Foreskin keratinocyte (primary cell): ENCODE measurements at places on chromosomes 6 and 20. TPM values are rescaled to one million over a fixed set of nuclear protein-coding genes. Genes with fewer than 3 reads are reported as not detected.

GRCh38 chr6:7381092-7381491 lies 8.4 kb downstream of the CAGE1 start:
- no peak for DNase-seq

- DNase-seq, result no peak
Measured at GRCh38 chr6:132865364-132865763, 51.0 kb downstream of the RPS12 start.

DNA sequence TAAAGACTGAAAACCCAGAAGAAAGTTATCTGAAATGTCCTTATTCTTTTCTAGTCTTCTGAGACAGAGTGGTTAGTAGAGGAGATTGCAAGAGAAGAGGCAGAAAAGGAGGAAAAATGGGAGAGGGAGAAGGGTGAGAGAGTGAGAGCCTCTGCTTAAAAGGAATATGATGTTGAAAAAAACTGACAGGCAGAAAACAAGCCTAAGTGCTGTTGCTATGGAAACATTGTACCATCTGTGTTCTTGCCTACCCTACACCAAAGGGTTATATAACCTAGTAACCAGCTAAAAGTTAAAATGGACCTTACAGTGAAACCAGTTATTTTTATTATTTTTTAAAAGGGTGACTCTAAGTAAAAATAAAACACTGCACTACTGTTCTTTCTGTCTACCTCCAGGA lies 28.3 kb upstream of the SH3BGRL2 start:
- DNase-seq, result no peak

CD93 gene
- not detected in 2 replicates for total RNA-seq

BMP7 gene
- not detected in 2 replicates for total RNA-seq

- no peak for DNase-seq
Measured at GRCh38 chr20:1993986-1994385, at the start of gene PDYN. Gene PDYN (minus strand): TSS chr20:1994058. CDS start chr20:1983084, 10,974 bp downstream.

GRCh38 chr6:29916741-29917140 lies 25.6 kb upstream of the HLA-A start:
- no peak for DNase-seq

DNA sequence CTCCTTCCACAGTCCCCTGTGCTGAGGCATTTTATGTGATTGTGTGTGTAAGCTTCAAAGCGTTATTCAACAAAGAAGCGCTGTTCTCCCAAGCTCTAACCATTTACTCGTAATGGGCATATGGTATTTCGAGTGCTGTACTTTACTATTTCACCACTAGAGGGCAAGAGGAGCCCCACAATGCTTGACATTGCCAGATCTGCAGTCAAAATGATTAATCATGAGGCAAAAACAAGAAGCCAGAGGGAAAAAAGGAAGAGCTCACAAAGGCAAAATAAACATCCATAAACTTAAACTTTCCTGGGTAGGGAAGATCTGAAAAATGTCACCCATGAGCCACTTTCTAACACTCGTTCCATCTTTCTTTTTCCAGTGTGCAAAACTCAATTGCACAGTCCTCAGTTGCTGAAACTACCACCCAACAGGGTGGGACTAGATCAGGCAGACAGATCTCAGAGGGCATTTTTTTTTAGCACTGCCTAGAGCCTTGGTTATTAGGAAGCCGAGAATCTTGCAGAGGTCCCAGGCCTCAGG lies 215.0 kb upstream of the PLCB4 start:
- DNase-seq, result peak; percentile 65

SCRT2 gene
- total RNA-seq, result not detected in 2 replicates

DNA sequence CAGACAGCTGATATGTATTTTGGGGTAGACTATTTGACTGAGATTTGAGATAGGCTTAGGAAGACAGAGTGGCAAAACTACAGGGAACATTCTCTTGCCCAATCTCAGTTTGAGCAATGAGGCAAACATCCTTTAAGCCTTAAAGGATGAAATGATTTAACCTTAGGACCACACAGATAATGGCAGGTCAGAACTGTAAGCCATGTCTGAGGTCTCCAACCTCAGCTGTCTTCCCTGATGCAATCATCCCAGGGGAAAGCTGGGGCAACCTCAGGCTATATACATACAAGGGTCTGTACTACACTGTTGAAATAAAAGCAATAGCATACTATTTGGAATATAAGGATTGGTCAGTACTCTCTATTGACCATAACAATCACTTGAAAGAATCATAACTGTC lies 83.8 kb upstream of the NUP153 start:
- DNase-seq, result no peak

DNA sequence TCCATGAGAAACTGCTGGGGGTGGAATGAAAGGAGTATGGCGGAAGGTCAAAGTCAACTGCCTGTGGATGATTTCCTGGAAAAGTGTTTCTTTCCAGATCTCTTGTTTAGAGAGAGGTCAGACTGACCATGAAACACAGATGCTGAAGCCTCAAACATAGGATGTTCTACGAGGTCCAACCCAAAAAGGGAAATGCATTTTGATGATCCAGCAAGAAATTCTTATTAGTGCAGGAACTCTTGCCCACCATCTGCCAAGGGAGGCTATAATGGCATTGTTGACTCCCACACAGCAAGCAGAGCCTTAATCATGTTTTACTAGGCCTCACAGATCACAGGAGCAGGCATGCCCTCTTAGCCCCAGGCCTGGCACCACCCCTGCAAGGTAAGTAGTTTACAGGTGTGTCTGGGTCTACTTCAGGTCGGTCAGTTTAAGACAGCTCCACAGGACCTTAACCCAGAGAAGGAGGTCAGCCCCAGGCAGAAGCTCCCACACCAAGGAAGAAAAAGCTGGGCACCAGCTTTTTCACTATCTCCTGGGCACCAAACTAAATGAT lies 67.6 kb upstream of the CNKSR3 start:
- DNase-seq, result peak; percentile 30

DNA sequence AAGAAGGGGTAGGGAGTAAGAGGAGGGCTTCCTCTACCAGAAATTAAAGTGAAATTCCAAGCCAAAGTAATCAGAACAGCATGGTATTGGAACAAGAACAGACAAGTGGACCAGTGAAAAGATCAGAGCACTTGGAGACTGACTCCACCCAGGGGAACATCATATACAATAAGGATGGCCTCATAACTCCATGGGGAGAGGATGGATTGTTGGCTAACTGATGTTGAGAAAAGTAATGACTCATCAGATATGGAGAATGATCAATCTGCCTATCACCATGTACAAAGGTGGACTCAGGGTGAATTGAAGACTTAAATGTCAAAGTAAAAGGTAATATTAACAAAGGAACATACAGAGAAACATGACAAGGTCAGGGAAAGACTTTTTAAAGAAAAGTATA lies 12.8 kb downstream of the SLC22A3 start:
- peak; percentile 69 for DNase-seq

CYP21A2 gene
- not detected in 2 replicates for total RNA-seq

ANGPT4 gene
- total RNA-seq, result not detected in 2 replicates

- no peak for DNase-seq
Measured at GRCh38 chr20:9281803-9282202, 212.9 kb downstream of the PLCB4 start.

- DNase-seq, result no peak
Measured at GRCh38 chr20:10667560-10668167, 6.1 kb downstream of the JAG1 start.

HDGFL1 gene
- not detected in 2 replicates for total RNA-seq

RAET1E gene
- total RNA-seq, result 1.1 and 1.5 TPM in 2 replicates

DNA sequence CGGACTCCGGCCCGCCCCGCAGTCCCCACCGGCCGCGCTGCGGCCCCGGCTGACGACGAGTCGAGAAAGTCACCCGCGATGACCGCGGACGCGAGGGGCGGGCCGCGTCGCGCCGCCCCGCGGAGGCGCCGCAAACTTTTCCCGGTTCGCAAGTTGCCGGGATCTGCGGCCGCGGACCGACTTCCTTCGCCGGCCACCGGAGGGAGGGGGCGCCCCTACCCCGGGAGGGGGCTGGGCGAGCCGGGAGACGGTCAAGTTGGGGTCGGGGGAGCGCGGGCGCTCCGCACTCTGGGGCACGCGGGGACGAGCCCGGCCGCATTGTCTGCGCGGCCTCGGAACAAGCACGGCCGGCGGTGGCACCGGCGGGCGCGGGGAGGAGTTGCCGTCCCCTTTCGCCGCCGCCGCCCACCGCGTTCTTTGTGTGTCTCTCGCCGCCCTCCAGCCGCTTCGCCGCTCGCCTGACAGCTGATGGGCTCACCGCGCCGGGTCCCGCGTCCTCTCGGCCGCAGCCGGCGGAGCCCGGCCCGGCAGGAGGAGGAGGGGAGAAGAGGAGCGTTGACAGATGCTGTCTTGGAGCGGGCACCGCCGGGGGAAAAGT lies 131.6 kb downstream of the OGFRL1 start:
- DNase-seq, result no peak

MYT1 gene
- not detected in 2 replicates for total RNA-seq

- no peak for DNase-seq
Measured at GRCh38 chr6:129607581-129608186, 102.3 kb downstream of the ARHGAP18 start.

DNA sequence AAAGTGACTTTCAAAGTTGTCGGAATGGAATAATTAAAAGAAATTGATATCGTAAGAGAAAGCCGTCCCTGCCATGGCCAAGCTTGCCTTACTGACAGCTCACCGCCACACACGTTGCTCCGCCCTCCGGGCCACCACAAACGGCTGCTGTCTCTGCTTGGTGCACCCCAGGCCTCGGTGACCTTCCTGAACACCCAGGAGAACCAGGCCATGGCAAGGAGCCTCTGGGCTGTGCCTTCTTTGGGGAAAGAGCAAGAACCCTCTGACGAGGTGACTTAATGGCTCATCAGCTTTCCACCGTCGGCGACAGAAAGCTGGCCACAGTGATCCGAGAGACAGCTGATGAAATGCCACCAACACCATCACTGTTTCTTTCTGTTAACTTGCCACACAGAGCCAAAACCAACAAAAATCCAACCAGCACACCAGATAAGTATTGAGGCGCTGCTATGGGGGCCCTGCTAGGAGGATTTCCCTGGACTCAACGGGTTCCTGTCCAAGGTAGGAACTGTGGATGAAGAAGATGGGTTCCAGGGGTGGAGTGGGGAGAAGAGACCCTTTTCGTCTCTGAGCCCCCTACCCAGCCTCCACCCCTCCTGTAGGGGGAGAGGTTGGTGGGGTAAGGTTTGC lies 61.4 kb downstream of the NPEPL1 start:
- no peak for DNase-seq

RFX6 gene
- not detected in 2 replicates for total RNA-seq

DNA sequence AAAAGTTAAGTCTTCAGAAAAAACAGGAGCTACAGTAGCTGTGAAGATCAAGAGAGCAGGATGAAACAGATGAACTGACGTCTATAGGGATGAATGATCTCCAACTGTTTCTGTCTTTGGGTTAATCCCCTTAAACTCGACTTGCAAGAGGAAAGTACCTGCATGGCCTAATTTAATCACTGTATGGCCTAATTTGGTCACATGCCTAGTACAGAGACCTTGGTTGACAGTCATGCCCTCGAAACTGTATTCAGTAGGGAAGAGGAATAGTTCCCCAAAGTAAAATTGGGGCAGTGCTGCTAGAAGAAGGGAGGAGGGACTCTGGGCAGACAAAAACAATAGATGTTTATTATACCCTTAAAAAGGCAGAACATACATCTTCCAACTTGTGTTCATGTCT lies 10.0 kb upstream of the SMAP1 start:
- DNase-seq, result no peak

GTF2H4 gene
- total RNA-seq, result 23.6 and 25.9 TPM in 2 replicates

GRCh38 chr6:12138381-12138780 lies 126.3 kb downstream of the HIVEP1 start:
- DNase-seq, result no peak

FAM162B gene
- not detected in 2 replicates for total RNA-seq

- DNase-seq, result no peak
Measured at GRCh38 chr6:170034294-170034693, 256.6 kb downstream of the DLL1 start.

GRCh38 chr6:158043586-158044524 lies 62.2 kb downstream of the SYNJ2 start:
- DNase-seq, result no peak

COL21A1 gene
- total RNA-seq, result 0.11 and 0.78 TPM in 2 replicates

DNA sequence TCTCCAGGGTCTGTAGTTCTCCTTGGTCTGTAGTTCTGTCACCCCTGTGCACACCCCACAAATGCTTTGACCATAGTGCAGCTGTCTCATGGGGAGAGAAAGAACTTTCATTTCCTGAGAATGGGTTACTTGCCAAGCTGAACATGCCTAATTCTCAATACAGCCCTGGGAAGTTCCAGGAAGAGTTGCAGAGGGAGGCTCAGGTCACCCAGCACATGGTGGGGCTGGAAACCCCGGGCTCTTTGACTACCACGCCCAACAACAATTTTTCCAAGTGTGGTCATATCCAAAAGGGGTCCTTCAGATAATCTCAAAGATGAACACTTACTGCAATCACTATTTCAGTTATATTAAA lies 2.2 kb upstream of the PTPRA start:
- DNase-seq, result no peak

- no peak for DNase-seq
Measured at GRCh38 chr6:125379174-125379573, 77.4 kb upstream of the HDDC2 start.

BANF2 gene
- not detected in 2 replicates for total RNA-seq
